Sigmoid colon (tissue), 7 donors: ENCODE measurements at places on chromosomes 1 and 21. TPM values are rescaled to one million over a fixed set of nuclear protein-coding genes. Genes with fewer than 3 reads are reported as not detected.

DNA sequence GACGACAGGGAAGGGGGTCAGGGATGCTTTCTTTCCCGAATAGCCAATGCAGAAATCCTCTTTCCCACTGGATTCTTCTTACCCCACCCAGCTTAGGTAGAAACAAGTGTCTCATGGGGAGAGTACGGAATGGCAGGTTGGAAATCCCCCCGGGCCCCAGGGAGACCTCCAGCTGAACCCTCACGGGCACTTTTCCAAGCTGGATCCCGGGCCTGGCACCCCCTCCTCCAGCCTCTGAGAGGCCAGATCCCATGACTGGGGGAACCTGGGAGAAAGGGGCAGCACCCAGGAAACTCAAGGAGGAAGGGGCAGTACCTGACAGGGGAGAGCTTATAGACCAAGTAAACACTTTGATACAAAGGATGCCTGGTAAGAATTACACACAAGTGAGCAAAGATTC is 1.3 kb downstream of the PKP1 start:
- peaks cover 8% of the 10 kb centered on the region for H3K27me3 ChIP-seq
- no peak overlapping the region for H3K27ac ChIP-seq
- H3K4me1 ChIP-seq = no peaks in the 10 kb centered on the region
- no peak overlapping the region for H3K4me3 ChIP-seq
- H3K36me3 ChIP-seq = no peaks in the 10 kb centered on the region

- no peaks in the 10 kb centered on the region for H3K27me3 ChIP-seq
- H3K27ac ChIP-seq = no peak overlapping the region
- DNase-seq = no peak
- no peaks in the 10 kb centered on the region for H3K36me3 ChIP-seq
- H3K4me1 ChIP-seq = no peaks in the 10 kb centered on the region
- no peak overlapping the region for H3K4me3 ChIP-seq
These were observed 131.7 kb upstream of the USH2A start for GRCh38 chr1:216554934-216555333.

- H3K27ac ChIP-seq = peak overlapping the region; percentile 50
- no peaks in the 10 kb centered on the region for H3K27me3 ChIP-seq
- H3K4me1 ChIP-seq = no peaks in the 10 kb centered on the region
- no peaks in the 10 kb centered on the region for H3K36me3 ChIP-seq
- H3K4me3 ChIP-seq = no peak overlapping the region
These were observed 4.8 kb downstream of the INKA2 start for GRCh38 chr1:111734426-111734825.

- H3K4me1 ChIP-seq = no peaks in the 10 kb centered on the region
- no peak overlapping the region for H3K27ac ChIP-seq
- no peaks in the 10 kb centered on the region for H3K36me3 ChIP-seq
These were observed 12.3 kb downstream of the OR2T11 start for GRCh38 chr1:248622570-248623001.

- no peaks in the 10 kb centered on the region for H3K27me3 ChIP-seq
- no peak for DNase-seq
- no peak overlapping the region for H3K27ac ChIP-seq
- no peaks in the 10 kb centered on the region for H3K4me1 ChIP-seq
- H3K4me3 ChIP-seq = no peak overlapping the region
These were observed 30.9 kb upstream of the NTMT2 start for GRCh38 chr1:170114906-170115305.

DNA sequence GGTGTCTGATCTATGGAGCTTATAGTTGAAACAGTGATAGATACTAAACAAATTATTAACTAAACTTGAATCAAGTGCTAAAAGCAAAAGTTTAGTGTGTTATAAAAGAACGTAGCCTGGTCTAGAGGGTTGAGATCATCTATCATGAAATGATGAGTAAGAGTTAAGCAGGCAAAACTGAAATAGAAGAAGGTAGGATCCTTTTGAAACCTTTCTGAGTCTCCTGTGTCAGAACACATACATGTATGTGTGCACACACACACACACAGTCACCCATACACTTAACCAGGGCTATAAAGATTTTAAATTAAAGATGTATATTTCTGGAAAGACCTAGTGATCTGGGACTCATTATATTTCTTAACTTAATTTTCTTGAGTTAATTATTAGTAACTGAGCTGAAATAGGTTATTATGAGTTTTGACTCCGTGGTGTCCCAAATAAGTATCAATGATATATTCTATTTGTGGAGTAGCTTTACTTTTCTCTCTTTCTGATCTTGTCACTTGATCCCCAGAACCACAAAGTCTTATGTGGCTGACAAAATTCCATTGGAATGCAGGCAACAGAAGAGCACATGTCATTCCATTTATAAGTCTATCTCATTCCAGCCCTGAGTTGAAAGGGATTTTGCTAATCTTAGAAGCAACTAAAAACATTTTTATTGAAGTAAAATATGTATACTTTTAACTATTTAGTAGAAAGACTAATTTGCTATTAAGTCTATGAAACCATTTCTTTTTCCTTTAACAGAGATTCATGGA is 70.7 kb downstream of the PRRX1 start:
- no peak overlapping the region for H3K4me3 ChIP-seq
- H3K36me3 ChIP-seq = no peaks in the 10 kb centered on the region
- no peak overlapping the region for H3K27ac ChIP-seq
- DNase-seq = no peak
- H3K4me1 ChIP-seq = no peaks in the 10 kb centered on the region
- no peaks in the 10 kb centered on the region for H3K27me3 ChIP-seq

The ARHGEF10L gene
- total RNA-seq = 44.9 TPM

The RNF207 gene
- total RNA-seq = 18.8 TPM

The CFH gene
- 40.2 TPM for total RNA-seq

DNA sequence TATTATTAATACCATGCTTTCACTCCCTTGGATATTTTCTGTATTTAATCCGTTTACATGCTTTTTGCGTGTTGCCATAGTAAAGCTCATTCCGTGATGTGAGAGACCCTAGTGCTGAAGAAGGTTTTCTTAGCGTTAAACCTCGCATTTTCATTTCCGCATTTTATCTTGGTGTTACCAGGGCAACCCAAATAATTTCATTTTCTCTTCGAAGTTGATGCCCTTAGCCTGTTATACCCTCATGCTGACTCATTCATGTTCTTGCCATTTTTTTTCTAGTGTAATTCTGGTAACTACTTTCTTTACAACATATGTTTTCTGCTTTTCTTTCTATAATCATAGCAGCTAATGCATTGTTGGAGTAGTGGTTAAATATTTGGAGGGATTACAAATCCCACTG is 37.2 kb downstream of the LRRC8C start:
- no peak overlapping the region for H3K27ac ChIP-seq
- H3K4me1 ChIP-seq = no peaks in the 10 kb centered on the region
- H3K27me3 ChIP-seq = no peaks in the 10 kb centered on the region
- no peak for DNase-seq
- H3K36me3 ChIP-seq = no peaks in the 10 kb centered on the region

The OR2T27 gene
- not detected for total RNA-seq

- no peaks in the 10 kb centered on the region for H3K27me3 ChIP-seq
- no peak overlapping the region for H3K4me3 ChIP-seq
- DNase-seq = no peak
- H3K27ac ChIP-seq = no peak overlapping the region
- H3K36me3 ChIP-seq = no peaks in the 10 kb centered on the region
These were observed 95.5 kb upstream of the CD34 start for GRCh38 chr1:208006258-208006920.

DNA sequence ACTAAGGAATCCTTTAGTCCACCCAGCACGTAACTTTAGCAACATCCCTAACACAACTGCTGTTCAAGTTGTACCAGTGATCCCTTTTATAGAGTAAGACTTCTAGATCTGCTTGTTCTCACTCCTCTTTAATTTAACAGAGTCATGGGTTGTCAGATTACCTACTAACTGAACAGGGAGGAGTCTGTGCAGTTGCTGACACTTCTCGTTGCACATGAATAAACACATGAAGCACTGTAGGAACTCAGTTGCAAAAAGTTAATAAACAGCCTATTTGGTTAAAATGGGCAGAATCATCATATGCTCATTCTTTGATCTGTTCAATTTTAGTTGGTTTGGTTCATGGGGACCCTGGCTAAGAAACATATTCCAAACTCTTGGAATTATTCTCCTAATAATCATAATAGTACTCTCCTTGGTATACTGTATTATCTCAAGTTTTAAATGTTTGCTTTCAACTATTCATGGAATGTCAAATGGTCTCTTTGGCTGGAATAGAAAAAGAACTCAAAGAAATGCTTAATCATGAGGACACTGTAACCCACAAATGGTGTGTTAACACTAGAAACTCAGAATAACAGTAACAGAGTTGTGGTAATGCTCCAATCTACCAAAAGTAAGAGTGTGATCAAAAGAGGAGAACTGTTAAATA is 15.6 kb downstream of the PLPPR5 start:
- DNase-seq = no peak
- H3K27ac ChIP-seq = no peak overlapping the region
- H3K36me3 ChIP-seq = no peaks in the 10 kb centered on the region
- no peaks in the 10 kb centered on the region for H3K27me3 ChIP-seq
- H3K4me1 ChIP-seq = no peaks in the 10 kb centered on the region

- no peak overlapping the region for H3K4me3 ChIP-seq
- no peak overlapping the region for H3K27ac ChIP-seq
- H3K4me1 ChIP-seq = no peaks in the 10 kb centered on the region
These were observed 326.1 kb upstream of the BEND5 start for GRCh38 chr1:49102752-49103151.

GRCh38 chr21:44301961-44302406 is 2.1 kb downstream of the PFKL start:
- H3K27me3 ChIP-seq = peaks cover 1% of the 10 kb centered on the region
- H3K4me3 ChIP-seq = no peak overlapping the region
- DNase-seq = no peak
- H3K27ac ChIP-seq = peak overlapping the region; percentile 22

DNA sequence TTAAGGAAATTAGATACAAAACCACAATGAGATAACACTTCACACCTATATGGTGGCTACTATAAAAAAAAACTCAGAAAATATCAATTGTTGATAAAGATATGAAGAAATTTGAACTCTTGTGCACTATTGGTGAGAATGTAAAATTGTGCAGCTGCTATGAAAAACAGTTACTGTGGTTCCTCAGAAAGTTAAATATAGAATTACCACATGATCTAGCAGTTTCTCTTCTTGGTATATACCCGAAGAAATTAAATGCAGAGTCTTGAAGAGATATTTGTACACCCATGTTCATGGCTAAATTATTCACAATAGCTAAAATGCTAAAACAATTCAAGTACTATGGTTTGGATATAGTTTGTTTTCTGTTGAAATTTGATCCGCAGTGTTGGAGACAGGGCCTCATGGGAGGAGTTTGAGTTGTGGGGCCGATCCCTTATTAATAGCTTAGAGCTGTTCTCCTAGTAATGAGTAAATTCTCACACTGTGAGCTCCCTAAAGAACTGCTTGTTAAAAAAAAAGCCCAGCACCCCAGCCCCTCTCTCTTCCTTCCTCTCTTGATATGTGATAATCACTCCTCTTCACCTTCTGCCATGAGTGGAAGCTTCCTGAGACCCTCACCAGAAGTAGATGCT is 1412.1 kb downstream of the PLA2G4A start:
- no peak for DNase-seq
- H3K27me3 ChIP-seq = no peaks in the 10 kb centered on the region
- no peaks in the 10 kb centered on the region for H3K36me3 ChIP-seq
- H3K4me3 ChIP-seq = no peak overlapping the region
- H3K27ac ChIP-seq = no peak overlapping the region

DNA sequence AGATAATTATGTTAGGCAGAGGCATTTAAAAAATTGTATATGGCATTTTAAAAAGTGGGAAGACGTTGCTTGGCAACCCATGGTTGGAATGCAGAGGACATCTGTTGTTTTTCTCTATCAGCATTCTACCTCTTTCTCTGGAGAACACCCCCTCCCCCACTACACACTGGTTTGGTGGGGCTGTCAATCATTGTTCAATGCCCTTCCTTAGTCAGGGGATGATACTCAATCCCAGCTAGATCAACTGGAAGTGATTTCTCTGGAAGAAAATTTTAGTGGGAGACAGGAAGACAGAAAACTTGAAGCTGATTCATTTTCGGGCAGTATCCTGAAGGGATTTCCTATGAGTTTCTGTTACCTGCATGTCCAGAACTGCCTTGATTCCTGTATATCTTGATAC is 35.7 kb upstream of the CAP1 start:
- no peaks in the 10 kb centered on the region for H3K27me3 ChIP-seq
- H3K4me3 ChIP-seq = no peak overlapping the region
- no peaks in the 10 kb centered on the region for H3K36me3 ChIP-seq
- no peaks in the 10 kb centered on the region for H3K4me1 ChIP-seq
- no peak overlapping the region for H3K27ac ChIP-seq

DNA sequence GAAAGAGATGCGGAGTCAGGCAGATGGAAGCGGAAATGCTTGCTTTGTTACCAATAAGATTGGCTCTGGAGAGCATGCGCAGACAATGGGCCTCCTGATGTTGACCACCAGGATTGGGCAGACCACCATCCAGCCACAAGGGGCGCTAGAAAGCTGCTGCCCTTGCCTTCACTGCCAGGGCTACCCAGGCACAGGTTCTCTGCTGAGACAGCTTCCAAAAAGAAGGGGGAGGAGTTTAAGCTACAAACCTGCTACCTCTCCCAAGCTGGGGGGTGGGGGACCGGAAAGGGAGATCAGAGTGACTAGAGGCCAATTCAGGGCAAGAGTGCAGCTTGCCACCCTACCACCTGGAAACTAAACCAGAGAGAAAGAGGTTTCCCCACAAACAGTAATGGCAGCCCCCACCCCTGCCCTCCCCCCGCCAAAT is 369.7 kb downstream of the RRAGC start:
- peaks cover 36% of the 10 kb centered on the region for H3K27me3 ChIP-seq
- H3K36me3 ChIP-seq = no peaks in the 10 kb centered on the region
- H3K27ac ChIP-seq = no peak overlapping the region
- DNase-seq = no peak

GRCh38 chr21:26105819-26106218 is 64.8 kb downstream of the APP start:
- H3K27ac ChIP-seq = no peak overlapping the region
- no peaks in the 10 kb centered on the region for H3K27me3 ChIP-seq
- H3K4me3 ChIP-seq = no peak overlapping the region
- H3K36me3 ChIP-seq = no peaks in the 10 kb centered on the region

DNA sequence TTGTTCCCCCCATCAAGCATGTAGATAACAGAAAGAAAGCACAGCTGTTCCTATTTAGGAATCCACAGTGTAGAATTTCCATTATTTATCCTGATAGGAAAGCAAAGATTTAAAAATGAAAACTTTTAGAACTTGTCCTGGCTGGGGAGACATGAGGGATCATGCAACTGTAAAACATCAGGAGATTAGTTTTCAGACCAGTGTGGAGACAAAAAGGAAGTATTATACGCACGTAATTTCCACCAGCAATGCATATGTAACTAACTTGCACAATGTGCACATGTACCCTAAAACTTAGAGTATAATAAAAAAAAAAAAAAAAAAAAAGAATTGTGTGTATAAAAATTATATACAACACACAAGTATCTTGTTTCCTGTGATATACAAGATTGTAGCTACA is 172.4 kb downstream of the NEGR1 start:
- H3K4me3 ChIP-seq = no peak overlapping the region
- no peaks in the 10 kb centered on the region for H3K27me3 ChIP-seq
- no peak for DNase-seq
- no peaks in the 10 kb centered on the region for H3K36me3 ChIP-seq
- no peaks in the 10 kb centered on the region for H3K4me1 ChIP-seq
- no peak overlapping the region for H3K27ac ChIP-seq

The FAM163A gene
- 2.4 TPM for total RNA-seq

The FALEC gene
- total RNA-seq = not detected
